Naive thymus-derived CD4-positive, alpha-beta T cell (primary cell): ENCODE measurements at places on chromosomes 12 and 14.
A peak's percentile ranks its signal among the peaks of the same experiment; 100 is the strongest.

- DNase-seq = no peak
Measured at GRCh38 chr12:87425942-87426554, 603.2 kb downstream of the C12orf50 start.

GRCh38 chr14:32430326-32430725 lies 101.2 kb downstream of the AKAP6 start:
- DNase-seq = no peak

- DNase-seq = no peak
Measured at GRCh38 chr14:89226801-89227495, 190.1 kb downstream of the FOXN3 start.

DNA sequence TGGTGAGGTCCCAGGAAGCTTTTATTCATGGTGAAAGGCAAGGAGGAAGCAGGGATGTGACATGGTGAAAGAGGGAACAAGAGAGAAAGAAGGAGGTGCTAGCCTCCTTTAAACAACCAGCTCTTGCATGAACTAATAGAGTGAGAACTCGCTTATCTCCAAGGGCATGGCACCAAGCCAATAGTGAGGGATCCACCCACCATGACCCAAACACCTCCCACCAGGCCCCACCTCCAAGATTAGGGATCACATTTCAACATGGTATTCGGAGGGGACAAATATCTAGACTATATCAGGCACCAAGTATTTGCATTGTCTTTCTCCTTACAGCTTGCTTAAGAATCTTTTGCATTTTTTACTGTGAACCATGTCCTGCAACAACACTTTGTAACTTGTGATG lies 91.9 kb upstream of the DHRS4 start:
- DNase-seq = no peak

DNA sequence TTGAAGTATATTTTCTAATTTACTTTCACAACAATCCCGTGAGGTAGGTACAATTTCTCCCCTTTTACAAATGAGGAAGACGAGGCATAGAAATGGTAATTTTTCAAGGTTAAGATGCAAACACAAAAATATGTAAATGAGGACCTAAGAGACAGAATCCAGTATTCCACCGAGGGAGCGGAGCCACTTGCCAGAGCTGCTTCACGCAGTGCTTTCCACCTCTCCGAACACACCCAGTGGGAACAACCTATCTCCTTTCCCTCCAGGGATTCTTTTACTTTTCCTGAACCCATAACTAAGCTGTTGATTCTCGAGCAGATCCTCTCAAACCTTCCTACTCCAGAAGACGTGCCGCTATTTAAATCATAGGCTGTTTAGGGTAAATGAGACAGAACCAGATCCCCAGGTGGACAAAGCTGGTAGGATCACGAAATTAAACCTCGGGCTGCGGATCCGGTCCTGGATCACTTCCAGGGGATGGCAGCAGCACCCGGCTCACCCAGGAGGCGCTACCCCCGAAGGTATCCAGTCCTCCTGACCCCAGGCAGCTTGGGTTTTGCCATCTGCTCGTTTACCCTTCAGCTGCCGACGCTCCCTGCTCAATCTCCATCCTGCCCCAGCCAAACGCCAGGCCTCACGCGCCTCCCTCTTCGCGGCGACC lies 1.5 kb downstream of the DDHD1 start:
- DNase-seq = no peak

- no peak for DNase-seq
Measured at GRCh38 chr12:53425515-53426150, 2.0 kb downstream of the AMHR2 start.

DNA sequence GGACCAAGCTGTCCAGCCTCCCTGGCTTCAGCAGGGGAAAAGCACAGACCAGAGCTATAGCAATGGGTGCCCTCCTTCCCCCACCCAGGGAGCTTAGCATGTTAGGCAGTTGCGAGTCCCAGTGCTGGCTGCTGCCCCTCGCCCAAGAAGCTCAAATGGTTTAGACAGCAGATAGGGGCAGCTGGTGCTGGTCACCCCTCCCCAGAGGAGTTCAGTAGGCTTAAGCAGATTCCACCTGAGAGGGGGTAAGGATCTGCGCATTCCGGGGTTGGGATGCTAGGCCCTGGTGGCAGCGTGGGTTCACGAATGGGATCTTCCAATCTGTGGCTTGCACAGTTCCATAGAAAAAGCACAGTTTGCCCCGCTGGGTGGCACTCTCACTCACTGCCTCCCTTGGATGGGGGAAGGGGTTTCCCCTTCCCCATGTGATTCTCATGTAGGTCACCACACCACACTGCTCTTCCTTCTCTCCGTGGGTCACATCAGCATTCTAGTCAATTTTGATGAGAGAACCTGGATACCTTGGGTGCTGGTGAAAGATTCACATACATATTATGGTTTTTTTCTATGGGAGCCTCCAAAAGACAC lies 665.6 kb downstream of the C12orf50 start:
- no peak for DNase-seq

GRCh38 chr12:65123435-65124063 lies 2.4 kb upstream of the WIF1 start:
- no peak for DNase-seq

DNA sequence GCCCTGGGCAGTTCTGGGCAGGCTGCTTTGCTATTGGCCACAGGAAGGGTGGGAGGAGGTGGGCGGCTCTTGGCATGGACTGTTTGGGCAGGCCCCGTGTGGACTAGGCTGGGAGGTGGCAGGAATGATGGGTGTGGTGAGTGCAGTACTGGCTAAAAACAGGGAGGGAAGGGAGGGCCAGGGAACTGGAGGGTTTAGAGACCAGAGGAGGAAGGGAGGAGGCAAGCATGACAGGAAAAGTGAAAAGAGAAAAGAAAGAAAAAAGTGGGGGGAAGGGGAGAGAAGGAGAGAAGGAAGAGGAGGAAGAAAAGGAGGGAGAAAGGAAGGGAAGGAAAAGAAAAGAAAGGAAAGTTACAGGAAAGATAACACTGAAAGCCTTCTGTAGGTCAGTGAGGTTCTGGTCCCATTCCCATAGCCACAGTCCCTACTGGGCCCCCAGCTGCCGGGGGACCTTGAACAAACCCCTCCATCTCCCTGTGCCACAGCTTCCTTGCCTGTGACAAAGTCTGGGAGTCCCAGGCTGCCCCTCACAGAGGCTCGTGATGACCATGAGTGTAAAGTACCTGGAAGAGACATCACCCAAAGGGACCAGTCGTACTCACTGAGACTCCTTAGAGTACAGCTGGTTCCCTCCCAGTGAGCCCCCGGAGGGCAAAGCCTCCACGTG lies 1.1 kb upstream of the C14orf132 start:
- DNase-seq = no peak

- no peak for DNase-seq
Measured at GRCh38 chr12:76588881-76589565, 29.5 kb upstream of the OSBPL8 start.

- DNase-seq = no peak
Measured at GRCh38 chr14:72855913-72856312, 38.0 kb downstream of the DPF3 start.

DNA sequence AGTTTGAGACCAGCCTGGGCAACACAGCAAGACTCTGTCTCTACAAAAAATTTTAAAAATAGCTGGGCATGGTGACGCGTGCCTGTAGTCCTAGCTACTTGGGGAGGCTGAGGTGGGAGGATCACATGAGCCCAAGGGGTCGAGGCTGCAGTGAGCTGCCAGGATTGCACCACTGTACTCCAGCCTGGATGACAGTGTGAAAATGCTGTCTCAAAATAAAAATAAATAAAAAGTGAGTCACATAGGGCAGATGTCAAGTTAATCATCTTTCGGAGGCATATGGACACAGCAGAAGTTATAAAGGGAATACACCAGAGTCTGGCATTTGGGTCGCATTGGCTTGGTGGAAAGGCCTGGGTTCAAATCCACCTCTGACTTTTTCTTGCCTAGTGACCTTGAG lies 92.7 kb downstream of the PHETA1 start:
- DNase-seq = no peak

DNA sequence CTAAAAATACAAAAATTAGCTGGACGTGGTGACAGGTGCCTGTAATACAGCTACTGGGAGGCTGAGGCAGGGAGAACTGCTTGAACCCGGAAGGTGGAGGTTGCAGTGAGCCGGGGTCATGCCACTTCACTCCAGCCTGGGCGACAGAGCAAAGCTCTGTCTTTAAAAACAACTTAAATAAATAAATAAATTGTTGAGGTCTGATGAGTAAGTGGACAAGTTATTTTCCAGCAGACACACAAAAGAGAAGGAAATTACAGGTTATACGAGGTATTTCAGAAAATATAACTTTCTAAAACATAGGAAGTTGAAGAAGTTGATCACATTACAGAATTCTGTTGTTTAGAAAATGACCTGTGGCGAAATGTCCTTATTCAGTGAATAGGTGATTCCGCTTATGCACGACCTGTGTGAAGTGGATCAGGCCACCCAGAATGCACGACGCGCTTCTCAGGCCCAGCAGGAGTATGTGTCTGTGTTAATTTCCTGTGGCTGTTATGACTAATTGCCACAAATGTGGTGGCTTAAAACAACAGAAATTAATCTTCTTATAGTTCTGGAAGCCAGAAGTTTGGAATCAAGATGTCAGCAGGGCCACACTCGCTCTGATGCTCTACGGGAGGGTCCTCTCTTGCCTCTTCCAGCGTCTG lies 38.1 kb downstream of the P2RX7 start:
- DNase-seq = no peak

DNA sequence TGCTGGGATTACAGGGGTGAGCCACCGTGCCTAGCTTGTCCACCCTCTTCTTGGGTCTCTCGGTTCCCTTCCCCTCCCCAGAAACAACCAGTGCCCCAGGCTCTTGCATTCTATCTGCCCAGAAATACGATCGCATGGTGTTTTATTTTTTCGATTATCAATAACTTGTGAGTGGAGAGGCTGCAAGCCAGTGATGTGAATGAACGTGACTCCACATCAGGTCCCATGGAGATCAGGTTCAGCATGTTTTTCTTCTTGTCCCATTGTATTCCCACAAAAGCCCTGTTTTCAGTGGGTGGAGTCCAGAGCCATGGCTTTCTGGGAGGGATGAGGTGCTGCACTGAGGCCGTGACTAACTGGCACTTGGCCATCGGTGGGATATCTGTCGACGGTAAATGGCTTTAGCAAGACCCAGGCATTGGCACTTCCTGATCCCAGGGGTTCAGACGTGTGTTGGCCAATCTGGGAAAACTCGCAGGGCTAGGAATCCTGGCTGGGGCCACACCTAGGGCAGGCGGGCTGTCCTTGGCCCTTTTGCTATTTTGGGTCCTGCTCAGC lies 12.7 kb upstream of the HNF1A start:
- DNase-seq = no peak

GRCh38 chr12:102406033-102406584 lies 74.3 kb downstream of the IGF1 start:
- no peak for DNase-seq

DNA sequence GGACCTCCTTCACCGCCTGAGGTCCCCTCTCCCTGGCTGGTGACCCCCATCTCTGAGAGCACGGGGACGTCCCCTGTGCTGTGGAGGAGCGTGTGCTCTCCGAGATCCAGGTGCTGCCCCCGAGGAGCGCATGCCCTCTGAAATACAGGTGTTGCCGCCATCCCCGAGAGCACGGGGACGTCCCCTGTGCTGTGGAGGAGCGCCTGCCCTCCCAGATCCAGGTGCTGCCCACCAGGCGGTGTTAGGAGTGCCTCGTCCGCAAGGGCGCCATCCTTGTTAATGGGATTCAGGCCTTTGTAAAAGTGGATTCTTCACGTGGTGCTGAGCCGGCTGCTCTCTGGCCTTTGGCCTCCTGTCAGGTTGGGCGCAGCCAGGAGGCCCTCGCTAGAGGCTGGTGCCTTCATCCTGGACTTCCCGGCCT lies 10.1 kb downstream of the NOC4L start:
- no peak for DNase-seq

DNA sequence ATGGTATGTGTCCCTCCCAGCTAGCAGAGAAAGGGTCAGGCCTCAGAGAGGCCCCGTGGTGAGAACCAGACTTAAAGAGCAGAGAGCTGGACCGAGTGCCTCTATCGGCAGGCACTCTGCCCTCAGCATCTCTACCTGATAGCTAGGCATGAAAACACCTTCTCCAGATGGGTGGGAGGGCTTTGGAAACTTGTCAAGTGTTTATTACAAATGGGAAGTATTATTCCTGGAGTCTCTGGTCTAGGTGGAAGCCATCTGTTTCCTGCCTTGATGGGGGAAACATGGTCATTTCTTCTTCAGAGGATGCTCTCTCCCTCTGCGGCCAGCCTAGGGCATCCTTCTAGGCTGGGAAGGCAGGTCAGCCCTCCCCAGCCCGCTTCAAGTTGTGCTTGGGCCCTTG lies 2.3 kb downstream of the TMEM63C start:
- DNase-seq = no peak

GRCh38 chr12:116508145-116509121 lies 50.7 kb upstream of the MAP1LC3B2 start:
- peak; percentile 11 for DNase-seq

DNA sequence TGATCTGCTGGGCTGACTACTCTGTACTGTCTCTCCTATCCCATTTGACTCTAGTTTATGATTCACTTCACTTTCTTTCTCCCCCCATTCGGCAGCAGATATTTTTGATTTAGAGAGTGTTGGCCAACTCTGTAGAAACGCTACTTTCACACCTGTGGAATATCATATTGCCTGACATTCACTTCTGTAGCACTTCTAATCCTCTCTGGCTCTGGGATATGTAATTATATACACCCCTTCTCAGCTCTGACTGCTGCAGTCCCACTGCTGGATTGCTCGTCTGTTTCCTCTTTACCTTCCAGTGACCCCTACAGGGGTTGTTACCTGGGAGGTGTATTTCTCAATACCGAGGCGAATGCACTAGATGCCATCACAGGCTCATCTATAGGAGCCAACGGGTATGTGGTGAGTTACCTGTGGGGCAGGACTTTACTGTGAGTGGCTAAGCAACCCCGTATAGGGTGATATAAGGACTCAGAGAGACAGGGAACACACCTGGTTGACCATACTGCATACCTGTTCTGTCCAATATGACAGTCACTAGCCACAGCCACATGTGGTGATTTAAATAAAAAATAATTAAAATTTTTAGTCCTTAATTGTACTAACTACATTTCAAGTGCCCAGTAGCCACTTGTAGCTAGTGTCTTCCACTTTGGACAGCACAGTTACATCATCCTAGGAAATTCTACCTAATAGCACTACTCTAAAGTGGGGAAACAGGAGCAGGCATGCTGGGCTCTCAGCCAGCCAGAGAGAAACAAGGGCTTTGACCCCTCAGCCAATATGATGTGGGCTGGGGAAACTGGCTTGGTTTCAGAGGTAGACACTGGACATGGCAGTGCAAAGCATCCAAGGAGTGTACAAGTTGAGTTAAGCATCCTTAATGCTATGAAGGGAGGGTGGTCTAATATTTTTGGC lies 95.0 kb downstream of the C12orf75 start:
- DNase-seq = no peak

DNA sequence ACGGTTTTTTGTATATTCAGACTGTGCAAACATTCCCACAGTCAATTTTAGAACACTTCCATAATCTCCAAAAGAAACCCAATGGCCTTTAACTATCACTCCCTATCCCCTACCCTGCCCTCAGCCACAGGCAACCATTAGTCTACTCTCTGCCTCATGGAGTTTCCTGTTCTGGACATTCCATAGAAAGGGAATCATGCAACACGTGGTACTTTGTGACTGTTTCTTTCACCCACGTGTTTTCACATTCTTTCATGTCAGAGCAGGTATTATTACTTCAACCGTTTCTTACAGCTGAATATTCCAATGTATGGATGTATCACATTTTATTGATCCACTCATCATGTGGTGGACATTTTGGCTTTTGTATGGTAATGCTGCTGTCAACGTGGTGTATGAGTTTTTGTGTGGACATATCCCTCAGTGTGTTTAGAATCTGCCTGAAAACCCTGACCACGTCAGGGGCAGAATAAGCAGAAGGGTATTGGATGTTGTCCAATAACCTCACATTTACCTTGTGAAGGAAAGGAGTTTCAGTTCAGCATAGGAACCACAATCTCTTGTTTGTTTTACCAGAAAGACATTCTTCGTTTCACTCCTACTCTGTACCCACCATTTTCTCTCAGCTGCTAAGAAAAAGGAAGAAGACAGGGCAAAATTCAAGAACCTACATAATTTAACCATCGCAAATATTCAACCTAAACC lies 107.5 kb upstream of the DYRK2 start:
- DNase-seq = no peak
